Central memory CD8-positive, alpha-beta T cell (primary cell): ENCODE measurements at places on chromosomes 6 and 20.
A peak's percentile ranks its signal among the peaks of the same experiment; 100 is the strongest.

DNA sequence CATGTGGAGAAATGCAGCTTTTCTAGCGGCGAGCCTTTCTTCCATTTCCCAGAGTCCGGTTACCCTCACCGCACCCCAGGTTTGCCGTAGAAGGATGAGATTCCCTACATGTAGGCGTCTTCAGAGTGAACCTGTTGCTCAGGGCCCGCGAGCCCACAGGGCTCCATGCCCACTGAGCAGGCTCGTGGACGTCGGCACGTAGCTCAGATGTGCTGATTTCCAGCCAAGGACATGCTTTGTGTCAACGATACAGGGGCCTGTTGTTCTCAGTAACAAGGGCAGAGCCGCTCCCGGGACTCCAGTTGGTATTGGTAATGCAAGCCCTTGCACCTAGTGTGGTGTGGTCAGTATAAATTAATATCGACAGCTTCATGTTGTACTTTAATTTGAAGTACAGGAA lies 159.6 kb downstream of the MTHFD1L start:
- DNase-seq, result no peak

DNA sequence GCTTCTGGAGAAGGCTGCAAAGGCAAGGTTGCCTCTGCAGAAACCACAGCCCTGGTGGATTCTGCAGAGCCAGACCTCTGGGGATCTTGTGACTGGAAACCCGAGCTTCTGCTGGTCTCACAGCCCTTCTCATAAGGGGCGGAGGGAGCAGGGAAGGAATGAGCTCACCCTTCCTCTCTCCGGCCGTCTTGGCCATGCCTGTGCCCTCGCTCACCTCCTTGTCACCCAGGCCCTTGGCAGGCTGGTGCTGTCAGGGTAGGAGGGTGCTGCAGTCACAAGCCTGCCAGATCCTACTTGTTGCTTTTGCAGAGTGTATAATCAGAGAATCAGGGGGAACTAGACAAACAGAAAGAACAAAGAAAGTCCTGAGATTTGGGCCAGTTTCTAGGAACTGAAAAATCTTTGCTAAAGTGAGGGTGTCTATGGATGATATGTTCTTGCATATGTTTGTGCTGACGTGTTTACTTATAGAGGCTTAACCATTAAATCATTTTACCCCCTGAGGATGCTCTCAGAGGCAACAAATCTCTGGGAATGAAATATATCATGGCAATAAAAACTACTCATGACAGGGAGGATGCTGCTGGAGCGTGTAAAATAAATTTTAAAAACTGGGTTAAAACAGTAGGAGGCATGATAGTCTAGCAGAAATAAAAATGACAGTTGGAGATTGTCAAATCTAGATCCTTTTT lies 244.9 kb upstream of the SOX4 start:
- DNase-seq, result no peak

- no peak for DNase-seq
Observed at GRCh38 chr20:575230-575629, 31.6 kb upstream of the CSNK2A1 start.

DNA sequence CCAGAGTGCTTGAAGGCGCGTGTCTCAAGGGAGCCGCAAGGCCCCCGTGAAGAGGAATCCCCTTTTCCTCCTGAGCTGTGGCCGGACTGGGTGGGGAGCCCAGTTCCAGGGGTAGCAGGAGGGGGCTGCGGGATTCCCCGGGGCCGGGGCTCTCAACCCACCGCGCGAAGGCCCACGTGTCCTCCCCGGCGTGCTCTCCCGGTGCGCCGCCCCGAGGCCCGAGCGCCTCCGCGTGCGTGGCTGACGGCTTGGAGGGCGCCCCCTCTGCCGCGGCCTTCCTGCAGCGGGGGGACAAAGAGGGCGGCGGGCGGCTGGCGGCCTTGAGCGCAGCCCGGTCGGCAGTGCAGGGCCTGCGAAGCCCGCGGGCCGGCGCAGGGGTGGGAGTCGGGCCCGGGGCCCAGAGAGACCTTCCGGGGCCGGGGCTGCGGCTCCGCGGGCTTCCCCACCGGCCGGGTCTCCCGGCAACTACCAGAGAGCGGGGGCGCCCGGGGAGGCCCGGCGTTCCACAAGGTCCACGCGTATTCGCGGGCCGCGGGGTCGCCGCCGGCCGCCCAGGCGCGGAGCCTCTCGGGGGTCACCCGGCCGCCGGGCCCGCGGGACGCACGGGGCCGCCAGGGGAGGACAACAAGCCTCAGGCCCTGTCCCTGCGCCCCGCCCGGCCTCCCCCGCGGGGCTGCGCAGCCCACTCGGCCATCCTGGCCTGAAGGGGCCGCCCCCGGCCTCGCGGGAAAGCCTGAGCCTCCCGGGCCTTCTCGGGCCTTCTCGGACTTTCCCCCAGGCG lies at the start of gene FAM217A:
Gene FAM217A, minus strand, starts transcription at position 447 of the 781 bp plus-strand sequence. CDS start 1,723 bp downstream, outside the sequence.
- DNase-seq, result no peak

GRCh38 chr20:62587757-62588402 lies 54.4 kb upstream of the SLCO4A1 start:
- no peak for DNase-seq

DNA sequence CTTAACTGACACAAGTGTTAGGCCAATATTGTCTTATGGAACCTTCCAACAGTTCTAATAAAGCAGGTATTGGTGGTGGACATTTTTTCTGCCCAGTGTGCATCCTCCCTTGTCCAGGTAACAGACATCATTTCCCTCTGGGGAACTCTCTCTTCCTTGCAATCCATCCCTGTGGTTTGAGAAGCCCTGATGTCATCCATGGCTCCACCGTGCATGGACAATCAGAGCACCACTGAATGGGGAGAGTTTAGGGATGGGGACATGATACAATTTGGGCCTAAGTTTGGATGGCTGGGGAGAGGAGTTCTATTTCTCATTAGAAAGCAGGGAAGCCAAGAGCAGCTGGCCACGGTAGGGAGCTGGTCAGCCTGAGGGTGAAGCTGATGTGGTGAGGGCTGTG lies 60.2 kb upstream of the ZFP64 start:
- no peak for DNase-seq

DNA sequence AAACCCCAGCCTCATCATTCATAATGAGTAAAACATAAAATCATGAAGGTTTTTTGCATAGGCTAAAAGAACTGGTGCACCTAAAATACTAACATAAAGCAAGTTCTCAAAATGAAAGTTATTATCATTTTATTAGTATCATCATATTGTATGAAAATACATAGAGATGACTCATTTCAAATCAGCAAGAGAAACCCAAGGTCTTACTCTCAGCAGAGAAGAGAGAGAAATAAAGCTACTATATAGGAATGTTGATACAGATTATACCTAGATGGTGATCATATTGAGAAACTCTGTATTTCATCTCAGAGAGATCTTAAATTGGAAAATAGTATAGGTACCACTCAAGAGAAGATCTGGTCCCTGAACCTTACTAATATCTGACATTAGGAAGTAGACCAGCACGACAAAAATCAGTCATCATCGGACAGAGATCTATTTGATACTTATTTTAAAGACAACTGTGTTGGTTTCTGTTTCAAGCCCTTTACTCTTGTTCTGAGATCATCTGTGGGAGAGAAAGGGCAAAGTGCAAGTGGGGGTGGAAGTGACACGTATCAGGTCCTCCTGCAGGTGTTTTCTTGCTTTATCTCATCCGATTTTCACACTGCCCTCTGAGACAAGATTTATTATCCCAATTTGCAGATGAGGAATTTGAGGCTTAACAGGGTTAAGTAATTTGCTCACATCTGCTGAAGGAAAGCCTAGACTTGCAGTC lies 532.3 kb downstream of the MAFB start:
- no peak for DNase-seq

- DNase-seq, result no peak
Observed at GRCh38 chr6:101776919-101777350, 383.4 kb downstream of the GRIK2 start.

GRCh38 chr6:79544299-79544927 lies 7.2 kb upstream of the LCA5 start:
- no peak for DNase-seq

GRCh38 chr6:105890521-105891244 lies 195.5 kb upstream of the PRDM1 start:
- no peak for DNase-seq

DNA sequence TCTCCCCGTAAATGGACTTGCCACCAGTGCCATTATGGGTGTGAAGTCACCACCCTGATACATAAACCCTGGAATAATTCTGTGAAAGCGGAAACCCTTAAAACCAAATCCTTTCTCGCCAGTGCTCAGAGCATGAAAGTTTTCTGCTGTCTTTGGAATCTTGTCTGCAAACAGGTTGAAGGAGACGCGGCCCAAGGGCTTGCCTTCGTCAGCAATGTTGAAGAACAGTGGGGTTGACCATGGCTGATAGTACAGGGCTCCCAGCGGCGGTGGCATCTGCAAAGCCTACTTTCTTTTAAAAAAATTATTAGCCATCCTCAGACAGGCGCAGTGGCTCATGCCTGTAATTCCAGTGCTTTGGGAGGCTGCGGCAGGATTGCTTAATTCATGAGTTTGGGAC lies 22.1 kb downstream of the ABHD12 start:
- no peak for DNase-seq

GRCh38 chr6:146315381-146316174 lies 228.1 kb upstream of the RAB32 start:
- DNase-seq, result no peak

- DNase-seq, result no peak
Observed at GRCh38 chr20:3785240-3786125, 1.1 kb downstream of the CENPB start.

- no peak for DNase-seq
Observed at GRCh38 chr6:153312634-153313033, 181.6 kb upstream of the RGS17 start.

DNA sequence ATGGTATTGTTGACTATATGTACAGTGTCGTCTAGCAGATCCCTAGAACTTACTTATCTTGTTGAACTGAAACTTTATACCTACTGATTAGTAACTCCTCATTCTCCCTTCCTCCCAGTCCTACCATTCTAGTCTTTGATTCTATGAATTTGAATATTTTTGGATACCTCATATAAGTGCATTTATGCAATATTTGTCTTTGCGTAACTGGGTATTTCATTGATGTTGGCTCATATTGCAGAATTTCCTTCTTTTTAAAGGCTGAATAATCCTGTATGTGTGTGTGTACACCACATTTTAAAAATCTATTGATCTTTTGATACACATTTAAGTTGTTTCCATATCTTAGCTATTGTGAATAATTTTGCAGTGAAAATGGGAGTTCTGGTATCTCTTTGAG lies 119.9 kb downstream of the SOX4 start:
- no peak for DNase-seq

- DNase-seq, result no peak
Observed at GRCh38 chr6:123838505-123839234, 35.0 kb downstream of the NKAIN2 start.

- no peak for DNase-seq
Observed at GRCh38 chr6:2563635-2564034, 187.1 kb downstream of the MYLK4 start.

DNA sequence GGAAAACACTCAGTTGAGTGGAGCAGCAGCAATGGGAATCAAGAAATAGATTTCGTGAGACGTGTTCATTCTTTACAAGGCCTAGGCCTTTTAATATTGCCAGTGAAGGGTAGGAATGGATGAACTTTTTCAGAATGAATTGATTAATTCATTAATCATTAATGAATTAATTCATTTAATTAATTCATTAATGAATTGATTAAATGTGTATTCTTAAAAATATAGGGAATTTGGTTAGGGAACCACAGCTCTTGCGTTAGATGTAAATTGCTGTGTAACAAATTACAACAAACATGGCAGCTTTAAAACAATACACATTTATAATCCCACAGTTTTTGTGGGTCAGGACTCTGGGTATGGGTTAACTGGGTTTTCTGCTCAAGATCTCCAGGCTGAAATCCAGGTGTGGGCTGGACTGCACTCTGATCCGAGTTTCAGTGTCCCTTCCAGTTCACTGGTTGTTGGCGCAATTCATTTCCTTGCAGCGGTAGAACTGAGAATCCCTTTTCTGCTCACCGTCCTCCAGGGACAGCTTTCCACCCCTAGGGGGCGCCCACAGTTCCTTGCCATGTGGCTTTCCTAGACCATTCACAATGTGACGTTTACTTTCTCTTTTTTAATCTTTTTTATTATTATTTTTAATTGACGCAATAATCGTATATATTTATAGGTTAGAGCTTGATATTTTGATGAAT lies 32.8 kb upstream of the BCAS1 start:
- peak; percentile 59 for DNase-seq

DNA sequence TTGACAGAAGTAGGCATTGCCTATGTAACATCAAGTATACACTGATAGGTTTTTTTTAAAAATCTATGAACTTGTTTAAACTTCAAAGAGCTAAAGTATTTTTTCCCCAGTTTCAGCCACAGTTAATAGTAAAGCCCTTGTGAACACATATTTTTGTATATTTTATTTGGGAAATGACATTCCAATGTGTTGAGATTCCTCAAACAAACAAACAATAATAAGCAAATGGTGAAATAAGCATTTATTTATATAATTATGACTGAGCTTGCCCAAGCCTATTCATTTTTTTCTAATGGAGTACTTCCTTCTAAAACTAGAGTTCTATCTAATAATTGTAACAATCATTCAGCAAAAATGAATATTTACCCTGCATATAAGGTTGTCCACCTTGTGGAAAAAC lies 12.5 kb downstream of the SYCP2 start:
- no peak for DNase-seq

DNA sequence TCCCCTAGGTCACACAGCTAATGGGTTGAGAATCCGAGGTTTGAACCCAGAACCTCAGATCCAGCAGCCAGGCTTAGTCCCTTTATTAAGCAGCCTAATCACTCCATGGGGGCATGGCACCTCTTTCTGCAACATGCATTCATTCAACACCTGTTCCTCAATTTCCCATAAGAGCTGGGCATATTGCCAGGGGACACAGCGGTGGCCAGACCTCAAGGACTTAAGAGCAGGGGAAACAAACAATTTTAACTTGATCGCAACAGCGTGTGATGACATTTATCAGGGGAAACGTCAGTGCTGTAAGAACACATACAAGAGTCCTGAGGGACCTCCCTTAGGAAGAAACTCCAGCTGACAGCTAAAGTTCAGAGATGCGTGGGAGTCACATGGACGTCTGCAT lies 267.4 kb upstream of the CDH4 start:
- DNase-seq, result no peak

GRCh38 chr6:25486550-25486949 lies 165.5 kb upstream of the SCGN start:
- no peak for DNase-seq

- DNase-seq, result no peak
Observed at GRCh38 chr20:17657079-17657825, 24.8 kb downstream of the RRBP1 start.

- DNase-seq, result no peak
Observed at GRCh38 chr6:153150752-153151440, 19.8 kb upstream of the RGS17 start.

- no peak for DNase-seq
Observed at GRCh38 chr6:89411145-89412070, 665 bp downstream of the RRAGD start.

- no peak for DNase-seq
Observed at GRCh38 chr6:17584241-17584803, 15.8 kb upstream of the FAM8A1 start.

- DNase-seq, result no peak
Observed at GRCh38 chr6:118708055-118708454, 56.7 kb upstream of the CEP85L start.

- DNase-seq, result no peak
Observed at GRCh38 chr6:118952683-118953082, 17.7 kb upstream of the MCM9 start.

GRCh38 chr20:37192137-37192854 lies 12.9 kb upstream of the MROH8 start:
- DNase-seq, result peak; percentile 59

- DNase-seq, result no peak
Observed at GRCh38 chr6:131023834-131024504, 39.1 kb downstream of the EPB41L2 start.
